ENCODE measurements at places on chromosomes 4 and X.

DNA sequence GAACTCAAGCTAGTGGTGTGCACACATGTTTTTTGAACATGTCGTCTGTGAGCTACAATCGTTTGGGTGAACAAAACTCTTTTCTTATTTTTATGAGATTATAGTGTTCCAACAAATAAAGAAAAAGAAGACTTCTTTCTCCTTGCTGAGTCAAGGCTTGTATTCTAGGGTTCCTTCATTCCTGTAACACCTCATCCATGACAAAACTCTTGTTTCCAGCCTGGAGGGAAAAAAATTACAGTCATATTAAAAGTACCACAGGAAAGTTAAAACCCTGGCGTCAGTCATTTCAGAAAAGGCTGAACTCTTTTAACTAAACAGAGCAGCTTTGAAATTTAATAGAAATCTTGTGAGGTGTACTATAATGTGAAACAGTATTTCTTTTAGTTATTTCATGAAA, 79.2 kb upstream of the BOD1L1 start:
- no peak for DNase-seq

GRCh38 chrX:133537142-133537541, 121.9 kb upstream of the GPC4 start:
- DNase-seq, result no peak

GRCh38 chr4:139978692-139979091, 175.3 kb downstream of the MAML3 start:
- DNase-seq, result no peak

- no peak for DNase-seq
Observed at GRCh38 chr4:118273642-118274041, 79.2 kb downstream of the PRSS12 start.

GRCh38 chr4:153112041-153112441, 92.2 kb upstream of the TRIM2 start:
- peak; percentile 40 for DNase-seq

DNA sequence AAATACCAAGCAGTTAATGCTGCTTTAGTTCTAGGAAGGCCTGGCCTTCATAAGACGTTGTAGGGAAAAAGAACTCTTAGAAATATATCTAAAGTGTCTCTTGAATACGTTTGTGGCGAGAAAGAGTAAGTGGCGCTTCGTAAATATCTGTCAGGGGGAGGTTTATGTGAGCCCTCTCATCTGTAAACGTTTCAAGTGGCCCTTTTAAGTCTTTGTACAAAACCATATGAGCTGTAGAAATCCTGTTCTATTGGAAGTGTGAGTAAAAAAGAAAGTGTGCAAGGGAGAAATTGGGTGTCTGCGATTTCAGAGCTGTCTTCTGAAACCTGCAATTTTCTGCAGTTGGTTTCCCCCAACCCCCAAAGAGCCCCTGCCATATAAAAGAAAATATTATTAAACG, 8.6 kb upstream of the INTU start:
- DNase-seq, result no peak

- no peak for DNase-seq
Observed at GRCh38 chrX:132266583-132267355, 47.5 kb upstream of the RAP2C start.

DNA sequence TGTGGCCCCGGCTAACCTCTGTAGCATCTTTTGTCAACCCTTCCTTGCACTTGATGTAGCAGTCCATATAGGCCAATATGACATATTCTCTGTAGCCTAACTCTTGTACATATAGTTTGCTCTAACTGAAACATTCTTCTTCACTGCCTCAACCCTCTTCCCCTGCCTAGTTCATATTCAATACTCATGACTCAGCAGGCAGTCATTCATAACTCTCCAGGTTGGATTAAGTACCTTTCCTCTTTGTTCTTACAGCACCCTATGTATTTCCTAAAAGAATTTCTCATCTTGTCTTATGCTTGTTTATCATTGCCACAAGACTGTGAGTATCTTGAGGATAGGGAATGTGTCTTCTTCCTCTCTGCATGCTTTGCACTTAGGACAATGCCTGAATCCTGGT, 76.9 kb downstream of the TMLHE start:
- no peak for DNase-seq

Measured in CD4-positive, alpha-beta memory T cell (primary cell).